ENCODE measurements at places on chromosomes 3 and 15.
A peak's percentile ranks its signal among the peaks of the same experiment; 100 is the strongest.

- no peak for DNase-seq
These were observed 135.0 kb downstream of the TCF12 start for GRCh38 chr15:57053470-57053869.

GRCh38 chr3:100873611-100874010, 119.6 kb downstream of the ABI3BP start:
- DNase-seq = no peak

GRCh38 chr3:149585401-149585726, 72.5 kb downstream of the WWTR1 start:
- no peak for DNase-seq

- DNase-seq = no peak
These were observed 164.8 kb upstream of the BHLHE40 start for GRCh38 chr3:4814305-4814903.

GRCh38 chr15:29676961-29677402, 145.3 kb downstream of the TJP1 start:
- DNase-seq = no peak

GRCh38 chr3:48885753-48886152, 12.9 kb downstream of the SLC25A20 start:
- no peak for DNase-seq

GRCh38 chr15:50476143-50476542, 51.9 kb downstream of the USP8 start:
- DNase-seq = no peak

DNA sequence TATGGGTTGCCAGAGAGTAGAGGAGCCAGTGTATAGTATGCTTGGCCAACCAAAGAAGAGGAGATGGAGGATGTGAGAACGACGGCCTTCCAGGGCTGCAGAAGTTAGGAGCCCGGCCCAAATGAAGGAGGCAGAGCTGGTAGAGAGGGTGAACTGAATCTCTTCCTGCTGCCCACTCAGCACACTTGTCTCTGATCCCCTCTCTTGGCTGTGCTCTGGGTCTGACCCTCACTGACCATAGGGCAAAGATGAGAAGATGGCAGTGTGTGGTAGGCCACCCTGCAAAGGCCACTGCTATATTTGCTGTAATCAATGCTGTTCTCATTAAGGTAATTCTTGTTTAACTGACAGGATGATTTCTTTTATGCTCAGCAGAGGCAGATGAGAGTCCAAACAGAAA, 256.0 kb downstream of the OCA2 start:
- DNase-seq = no peak

DNA sequence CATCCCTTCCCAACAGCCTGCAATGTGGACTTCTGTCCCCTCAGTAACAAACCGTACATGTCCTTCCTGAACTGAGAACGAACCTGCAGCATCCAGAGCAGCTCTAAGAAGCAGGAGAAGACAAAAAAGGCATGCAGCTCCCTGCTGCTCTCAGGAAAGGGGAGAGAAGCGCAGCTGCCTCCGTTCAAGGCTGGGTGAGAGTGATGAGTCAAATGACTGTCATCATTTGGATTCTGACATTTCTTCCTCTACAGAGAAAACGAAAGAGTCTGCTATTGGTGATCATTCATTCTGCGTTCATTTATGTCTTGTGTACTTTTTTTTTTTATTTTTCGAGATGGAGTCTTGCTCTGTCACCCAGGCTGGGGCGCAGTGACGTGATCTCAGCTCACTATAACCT, 677.8 kb downstream of the FHIT start:
- no peak for DNase-seq

- no peak for DNase-seq
These were observed 120.0 kb downstream of the DUT start for GRCh38 chr15:48451241-48451640.

DNA sequence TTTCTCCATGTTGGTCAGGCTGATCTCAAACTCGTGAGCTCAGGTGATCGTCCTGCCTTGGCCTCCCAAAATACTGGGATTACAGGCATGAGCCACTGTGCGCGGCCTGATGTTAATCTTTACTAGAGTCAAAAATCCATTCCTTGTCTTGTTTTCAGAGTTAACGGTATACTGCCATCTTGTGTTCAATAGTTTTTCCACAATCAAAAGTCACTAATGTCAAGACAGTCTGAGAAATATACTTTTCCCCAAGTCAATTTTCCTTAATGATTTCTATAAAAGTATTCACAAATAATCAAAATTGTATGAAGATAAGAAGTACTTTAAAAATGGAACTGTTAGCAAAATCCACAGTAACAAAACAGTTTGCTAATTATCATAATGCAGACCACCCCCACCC, 8.5 kb downstream of the CRBN start:
- no peak for DNase-seq

DNA sequence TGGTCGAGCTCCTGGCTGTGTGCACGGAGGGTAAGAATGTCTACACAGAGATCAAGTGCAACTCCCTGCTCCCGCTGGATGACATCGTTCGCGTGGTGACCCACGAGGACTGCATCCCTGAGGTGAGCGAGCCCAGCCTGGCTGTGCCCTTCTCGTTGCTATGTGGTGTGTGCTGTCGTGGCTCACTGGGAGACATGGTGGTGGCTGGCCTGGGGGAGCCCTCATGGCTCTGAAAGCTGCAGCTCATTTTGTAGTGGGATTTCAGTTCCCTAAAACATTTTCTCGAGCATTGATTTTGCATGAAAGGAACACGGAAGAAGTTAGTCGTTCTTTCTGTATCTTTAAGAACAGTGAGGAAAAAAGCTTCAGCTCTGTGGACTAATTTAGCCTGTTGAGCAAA, 200.5 kb downstream of the ITPR1 start:
- DNase-seq = no peak

DNA sequence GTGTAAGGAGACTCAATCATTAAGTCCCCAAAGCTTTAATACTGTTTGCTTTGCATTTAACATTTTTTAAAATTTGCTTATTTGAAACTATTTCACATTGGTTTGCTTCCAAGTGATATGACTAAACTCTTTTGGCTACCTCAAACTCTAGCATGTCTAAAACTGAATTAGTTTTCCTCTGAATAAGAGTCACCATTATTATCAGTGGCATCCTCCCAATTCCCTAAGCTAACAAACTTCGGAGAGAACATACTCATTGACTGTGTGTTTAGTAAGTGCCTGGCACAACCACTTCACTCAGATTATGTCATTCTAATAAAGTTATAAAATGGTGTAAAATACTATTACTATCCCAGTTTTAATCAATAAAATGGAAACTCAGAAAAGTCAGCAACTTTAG, 21.9 kb downstream of the ATOSA start:
- DNase-seq = no peak

GRCh38 chr15:85667491-85668424, 127.0 kb downstream of the KLHL25 start:
- peak; percentile 37 for DNase-seq

- no peak for DNase-seq
These were observed 76.2 kb downstream of the OCA2 start for GRCh38 chr15:28022961-28023360.

GRCh38 chr15:66950114-66950513, 115.3 kb upstream of the SMAD3 start:
- DNase-seq = no peak

- DNase-seq = no peak
These were observed 64.2 kb upstream of the MYZAP start for GRCh38 chr15:57527382-57528091.

DNA sequence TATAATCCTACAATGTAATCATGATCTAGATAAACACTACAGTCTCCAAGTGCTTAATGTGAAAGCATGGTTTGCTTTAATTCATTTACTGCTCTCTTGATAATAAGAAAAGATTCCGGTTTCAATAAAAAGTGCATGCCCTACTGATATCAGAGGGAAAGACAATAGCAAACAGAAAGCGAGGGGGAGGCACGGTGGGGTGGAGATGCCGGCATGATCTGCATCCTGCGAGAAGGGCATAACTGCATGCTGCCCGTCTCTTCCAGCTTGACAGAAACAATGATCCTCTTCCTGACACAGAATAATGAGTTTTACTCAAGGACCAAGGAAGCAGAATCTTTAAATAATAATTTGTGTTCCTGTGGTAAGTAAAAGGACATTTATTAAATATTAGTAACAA, 51.7 kb downstream of the GOLIM4 start:
- no peak for DNase-seq

DNA sequence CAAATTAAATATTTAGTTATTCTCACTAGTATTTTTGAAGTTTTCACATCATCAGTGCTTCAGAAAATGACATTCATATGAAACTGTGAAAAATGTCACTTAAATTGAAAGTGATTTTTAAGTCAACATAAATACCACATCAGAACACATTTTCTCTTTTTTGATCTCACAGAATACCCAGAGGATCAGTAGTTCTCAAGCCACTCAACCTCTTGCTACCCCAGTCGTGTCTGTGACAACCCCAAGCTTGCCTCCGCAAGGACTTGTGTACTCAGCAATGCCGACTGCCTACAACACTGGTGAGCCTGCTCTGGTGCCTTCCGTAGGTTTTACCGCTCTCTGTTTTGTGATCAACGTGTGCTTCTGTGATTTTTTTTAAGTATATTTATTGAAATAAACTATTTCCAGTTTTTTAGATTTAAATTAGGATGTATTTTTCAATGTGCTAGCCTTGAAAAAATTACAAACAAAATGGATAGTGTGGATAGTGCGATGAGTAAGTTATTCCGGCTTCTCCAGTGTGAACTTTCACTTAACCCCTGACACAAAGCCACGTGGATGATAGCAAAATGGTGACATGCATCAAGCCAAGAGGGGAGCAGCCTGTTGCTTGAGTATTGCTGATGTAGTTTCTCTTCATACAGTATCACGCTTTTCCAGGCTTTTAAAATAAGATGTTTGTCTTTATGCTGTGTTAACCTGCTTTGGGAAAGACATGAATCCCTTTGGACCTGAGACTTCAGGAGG, 26.5 kb downstream of the LYSMD4 start:
- no peak for DNase-seq

- peak; percentile 53 for DNase-seq
These were observed 40.8 kb downstream of the ZBTB11 start for GRCh38 chr3:101635954-101636798.

GRCh38 chr3:162165346-162165745, 668.7 kb downstream of the OTOL1 start:
- DNase-seq = no peak

DNA sequence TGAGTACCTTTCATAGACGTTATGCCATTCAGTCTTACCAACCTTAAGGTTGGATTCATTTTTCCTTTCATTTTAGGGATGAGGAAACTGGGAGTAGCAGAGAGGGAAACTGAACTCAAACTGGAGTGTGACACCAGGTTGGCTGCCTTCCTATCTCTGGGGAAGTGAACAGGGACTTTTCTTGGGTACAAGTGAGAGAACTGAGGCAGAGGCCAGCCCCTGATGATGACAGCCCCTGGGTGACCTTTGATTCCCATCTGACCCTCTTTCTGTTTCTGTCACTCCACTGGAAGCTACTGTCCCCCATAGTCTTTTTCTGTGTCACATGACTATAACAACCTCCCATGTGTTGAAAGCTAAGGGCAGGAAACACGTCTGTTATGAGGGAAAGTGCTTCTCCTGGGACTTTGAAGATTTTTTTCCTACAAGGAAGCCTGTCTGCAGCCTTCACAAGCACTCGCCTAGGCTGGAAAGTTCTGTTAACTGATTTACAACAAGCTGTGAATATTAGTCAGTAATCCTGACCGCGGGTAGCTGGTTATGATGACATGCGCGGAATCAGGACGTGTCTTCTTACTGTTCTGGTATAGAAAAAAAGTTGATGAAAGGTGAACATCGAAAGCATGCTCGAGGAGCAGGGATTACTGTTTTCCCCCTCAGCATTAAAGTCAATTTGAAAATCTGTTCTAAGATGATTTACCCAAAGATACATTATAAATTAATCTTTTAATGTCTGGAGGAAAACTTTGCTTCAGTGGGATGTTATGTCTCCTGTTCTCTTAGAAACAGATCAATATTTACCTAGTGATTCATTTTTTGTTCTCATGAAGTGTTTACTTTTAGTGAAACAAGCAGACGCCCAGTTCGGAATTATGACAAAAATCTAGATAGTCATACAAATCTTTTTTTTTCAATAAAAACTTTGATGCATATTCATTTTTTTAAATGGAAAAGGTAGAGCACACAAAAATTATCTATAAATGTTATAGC, 31.5 kb downstream of the ABHD2 start:
- no peak for DNase-seq

GRCh38 chr3:144457758-144458157, 486.1 kb downstream of the DIPK2A start:
- DNase-seq = no peak

- no peak for DNase-seq
These were observed 60.1 kb upstream of the ACTC1 start for GRCh38 chr15:34855413-34855812.

DNA sequence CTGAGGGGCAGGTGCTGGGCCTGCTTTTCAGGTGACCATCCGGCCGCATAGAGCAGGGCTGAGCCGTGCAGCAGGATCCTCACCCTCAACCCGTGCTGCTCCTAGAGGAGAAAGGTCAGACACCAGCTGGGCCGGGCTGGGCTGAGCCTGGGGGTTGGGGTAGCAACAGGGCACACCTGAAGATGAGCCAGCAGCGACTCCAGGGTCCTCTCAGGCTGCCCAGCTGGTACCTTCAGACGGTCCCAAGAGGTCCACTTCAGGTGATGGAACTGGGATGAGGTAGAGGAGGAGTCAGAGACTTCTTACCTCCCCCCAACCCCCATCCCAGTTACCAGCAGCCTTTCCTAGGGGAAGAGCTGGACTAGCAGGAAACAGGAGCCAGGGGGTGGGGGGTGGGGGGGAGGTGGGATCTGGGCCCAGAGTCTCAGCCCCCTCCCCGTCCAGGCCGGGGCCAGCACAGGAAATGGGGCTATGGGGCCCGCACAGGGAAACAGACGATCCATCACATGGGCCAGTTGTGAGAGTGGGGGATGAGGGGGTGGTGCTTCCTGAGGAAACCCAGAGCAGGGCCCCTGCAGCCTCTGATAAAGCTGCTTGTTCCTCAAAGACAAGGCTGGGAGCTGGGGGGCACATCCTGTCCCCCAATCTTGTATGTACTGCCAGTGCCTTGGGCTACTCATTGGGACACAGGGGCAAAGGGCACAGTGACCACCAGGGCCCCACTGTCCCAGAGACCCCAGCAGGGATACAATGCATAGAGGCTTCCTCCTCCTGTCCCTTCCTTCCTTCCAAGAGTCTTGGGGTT, 3.0 kb downstream of the INKA1 start:
- no peak for DNase-seq

DNA sequence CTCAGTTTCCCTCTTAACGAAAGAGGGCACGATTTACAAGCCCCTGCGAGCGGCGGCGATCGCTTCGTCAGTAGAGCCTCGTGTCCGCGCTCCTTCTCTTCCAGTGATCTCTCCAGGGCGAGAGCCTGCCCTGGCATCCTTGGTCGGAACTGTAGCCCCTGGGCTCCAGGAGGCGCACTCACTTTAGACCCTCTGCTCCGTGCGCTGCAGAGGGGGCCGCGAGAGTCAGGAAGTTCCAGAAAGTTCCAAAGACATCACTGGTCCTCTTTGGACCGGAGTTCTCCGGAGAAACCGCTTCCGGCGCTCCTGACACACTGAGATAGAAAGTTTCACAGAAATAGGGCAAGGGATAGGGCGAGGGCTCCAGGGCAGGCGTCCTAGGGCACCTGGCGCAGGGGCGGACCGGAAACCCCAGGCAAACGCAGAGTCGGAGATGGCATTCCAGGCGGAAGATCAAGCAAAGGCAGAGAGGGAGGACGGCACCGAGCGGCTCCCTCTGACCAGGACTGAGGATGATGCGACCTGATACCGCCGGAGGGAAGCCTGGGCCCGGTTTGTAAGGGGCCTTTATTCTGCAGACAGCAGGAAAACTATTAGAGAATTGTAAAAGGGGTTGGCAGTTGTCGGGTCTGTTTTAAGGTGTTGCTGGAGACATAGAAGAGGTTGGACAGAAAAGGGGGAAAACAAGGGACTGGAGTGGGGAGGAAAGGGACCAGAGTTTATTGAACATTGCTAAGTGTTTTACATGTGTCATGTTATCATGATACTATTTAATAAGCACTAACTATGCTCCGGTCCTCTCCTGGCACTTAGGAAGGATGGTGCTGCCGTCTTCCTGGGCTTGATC, 1.3 kb upstream of the CPEB1 start:
- DNase-seq = no peak
